BE2C (cell line): ENCODE measurements at places on chromosomes 11 and 22.

DNA sequence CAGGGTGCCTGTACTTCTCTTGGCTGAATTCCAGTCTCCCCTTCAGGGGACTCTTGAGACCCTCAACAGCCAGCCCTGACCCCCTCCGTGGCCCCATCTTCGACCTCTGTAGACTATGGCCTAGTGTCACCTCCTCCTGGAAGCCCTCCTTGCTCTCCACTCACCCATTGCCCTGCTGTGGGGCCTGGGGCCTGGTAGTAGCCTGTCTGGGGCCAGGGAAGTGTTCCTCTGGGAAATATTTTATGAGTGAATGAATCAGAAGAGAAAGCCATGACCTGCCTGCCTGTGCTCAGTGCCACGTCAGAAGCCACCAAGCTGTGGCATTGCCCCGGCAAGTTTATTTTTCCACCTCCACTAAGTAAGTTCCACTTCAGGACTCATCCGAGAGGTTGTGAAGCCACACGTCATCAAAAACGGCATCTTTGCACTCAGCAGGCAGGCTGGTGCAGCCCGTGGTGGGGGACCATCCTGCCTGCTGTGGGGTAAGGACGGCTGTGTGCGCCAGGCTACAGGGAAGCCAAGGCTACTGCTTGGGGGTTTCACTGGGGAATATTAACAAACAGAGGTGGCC is 59.6 kb upstream of the PPARA start:
- DNase-seq, result peak; percentile 12

- DNase-seq, result no peak
These were observed 69.1 kb downstream of the FCHSD2 start for GRCh38 chr11:73072935-73073481.

DNA sequence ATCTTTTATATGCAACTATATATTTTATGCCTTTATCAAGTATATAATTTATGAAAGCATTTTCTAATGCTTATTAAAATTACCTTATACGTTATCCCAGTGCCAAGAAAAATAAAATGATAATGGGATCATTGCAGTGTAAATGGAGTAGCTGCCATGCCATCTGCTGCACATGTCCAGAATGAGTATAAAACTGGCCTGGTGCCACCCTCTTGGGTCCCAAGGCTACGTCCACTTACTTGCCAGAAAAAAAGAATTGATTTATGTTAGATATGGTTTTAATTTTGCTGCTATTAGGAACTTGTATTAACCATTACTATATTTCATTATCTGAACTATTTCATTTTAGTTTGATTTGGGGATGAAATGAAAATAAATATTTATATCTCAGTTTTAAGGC is 1127.1 kb upstream of the CNTN5 start:
- peak; percentile 88 for DNase-seq

DNA sequence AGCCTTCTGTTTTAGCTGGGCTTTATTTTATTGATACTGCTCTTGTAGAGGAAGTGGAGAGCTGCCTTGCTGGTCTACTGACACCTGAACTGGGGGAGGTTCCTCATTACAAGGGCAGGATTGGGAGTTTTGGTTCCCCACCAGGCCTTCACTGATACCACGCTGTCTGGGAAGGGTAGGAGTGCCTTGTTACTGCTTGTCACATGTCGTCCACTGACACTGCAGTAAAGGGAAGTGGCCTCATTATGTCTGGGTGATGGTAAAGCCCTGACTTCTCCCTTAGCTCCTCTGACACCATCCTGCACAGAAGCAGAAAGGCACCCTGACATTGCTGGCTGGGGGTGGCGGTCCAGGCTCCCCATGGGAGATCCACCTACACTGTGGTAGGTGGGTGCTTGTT is 38.7 kb upstream of the ELF5 start:
- DNase-seq, result no peak

DNA sequence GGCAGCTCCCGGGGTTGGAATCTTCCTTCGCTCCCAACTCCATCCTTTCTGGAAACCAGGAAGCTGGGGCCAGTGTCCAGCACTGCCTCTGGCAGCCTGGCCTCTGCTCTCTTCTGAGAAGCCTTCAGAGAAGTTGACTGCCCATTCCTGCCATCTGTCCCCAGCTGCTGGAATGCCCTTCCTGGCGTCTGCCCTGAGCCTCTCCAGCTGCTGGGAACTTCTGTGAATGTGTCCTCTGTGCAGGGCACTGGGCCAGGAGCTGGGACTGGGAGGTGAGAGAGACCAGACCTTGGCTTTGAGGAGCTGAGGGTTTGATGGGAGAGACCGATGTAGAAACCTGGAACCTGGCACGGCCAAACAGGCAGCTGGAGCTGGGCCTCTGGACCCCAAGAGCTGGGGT is 5.9 kb upstream of the SOX10 start:
- no peak for DNase-seq

GRCh38 chr11:2573240-2574042 is 126.4 kb downstream of the KCNQ1OT1 start:
- DNase-seq, result peak; percentile 1

GRCh38 chr11:76623171-76623883 is 47.2 kb downstream of the LRRC32 start:
- no peak for DNase-seq

DNA sequence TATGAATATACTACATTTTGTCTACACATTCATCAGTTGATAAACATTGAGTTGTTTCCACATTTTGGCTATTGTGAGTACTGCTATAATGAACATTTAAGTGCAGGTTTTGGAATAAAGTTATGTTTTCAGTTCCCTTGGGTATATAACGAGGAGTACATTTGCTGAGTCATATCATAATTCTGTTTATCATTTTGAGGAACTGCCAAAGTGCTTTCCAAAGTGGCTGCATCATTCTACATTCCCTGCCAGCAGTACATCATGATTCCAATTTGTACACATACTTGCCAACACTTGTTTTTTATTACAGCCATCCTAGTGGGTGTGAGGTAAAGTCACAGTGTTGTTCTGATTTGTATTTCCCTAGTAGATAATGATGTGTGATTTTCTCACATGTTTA is 1458.6 kb upstream of the TENM4 start:
- DNase-seq, result no peak

DNA sequence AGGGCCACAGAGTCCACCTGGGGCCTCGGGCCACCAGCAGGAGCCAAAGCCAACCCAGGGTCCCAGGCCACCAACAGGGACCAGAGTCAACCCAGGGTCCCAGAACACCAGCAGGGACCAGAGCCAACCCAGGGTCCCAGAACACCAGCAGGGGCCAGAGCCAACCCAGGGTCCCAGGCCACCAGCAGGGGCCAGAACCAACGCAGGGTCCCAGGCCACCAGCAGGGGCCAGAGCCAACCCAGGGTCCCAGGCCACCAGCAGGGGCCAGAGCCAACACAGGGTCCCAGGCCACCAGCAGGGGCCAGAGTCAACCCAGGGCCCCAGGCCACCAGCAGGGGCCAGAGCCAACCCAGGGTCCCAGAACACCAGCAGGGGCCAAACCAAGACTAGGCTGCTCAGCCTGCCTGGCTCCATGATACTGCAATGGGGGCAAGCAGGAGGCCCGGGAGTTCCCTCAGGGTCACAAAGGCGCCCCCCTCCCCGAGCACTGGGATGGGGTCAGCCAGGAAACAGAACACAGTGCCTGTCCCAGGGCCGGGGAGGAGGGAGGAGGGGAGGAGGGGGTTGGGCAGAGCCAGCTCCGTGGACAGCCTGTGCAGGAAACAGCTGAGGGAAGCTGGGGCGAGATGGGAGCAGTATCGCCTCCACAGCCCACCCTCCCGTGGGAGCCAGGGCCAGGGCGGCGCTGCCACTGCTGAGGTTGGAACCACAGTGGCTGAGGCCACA is 62.0 kb upstream of the PRR5 start:
- no peak for DNase-seq

GRCh38 chr11:30990625-30991296 is 378.8 kb downstream of the DCDC1 start:
- no peak for DNase-seq

DNA sequence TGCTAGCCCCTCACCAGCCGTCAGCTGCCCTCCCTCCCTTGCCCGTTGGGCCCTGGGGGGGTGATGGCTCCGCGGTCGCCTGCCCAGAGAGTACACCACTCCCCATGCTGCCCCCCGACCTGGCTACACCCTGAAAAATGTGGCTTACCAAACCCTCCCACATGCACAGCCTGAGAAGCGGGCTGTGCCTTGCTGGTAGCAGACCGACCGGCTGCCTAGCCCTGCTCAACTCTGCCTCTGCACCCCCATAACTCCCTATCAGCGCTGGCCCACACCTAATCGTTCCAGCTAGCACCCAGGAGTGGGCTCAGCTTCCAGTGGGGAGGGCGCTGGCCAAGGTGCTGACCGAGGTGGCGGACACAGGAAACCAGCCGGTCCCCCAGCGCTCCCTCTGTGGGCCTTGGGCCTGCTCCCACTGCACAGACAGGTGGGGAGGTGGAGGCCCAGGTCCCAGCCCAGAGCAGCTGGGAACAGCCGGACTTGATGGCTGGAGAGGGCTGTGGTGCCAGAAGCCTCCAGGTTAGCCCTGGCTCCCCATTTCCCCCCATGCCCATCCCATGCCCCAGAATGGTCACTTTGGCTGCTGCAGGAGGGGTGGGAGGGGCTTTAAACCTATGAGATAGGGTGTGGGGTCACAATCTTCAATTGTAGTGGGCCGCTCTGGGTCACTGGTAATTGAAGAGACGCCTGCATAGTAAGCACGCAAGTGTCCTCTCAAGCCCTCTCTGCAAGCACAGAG is 32.1 kb upstream of the PRODH start:
- no peak for DNase-seq

GRCh38 chr22:38959590-38959989 is 2.2 kb downstream of the APOBEC3A start:
- no peak for DNase-seq

DNA sequence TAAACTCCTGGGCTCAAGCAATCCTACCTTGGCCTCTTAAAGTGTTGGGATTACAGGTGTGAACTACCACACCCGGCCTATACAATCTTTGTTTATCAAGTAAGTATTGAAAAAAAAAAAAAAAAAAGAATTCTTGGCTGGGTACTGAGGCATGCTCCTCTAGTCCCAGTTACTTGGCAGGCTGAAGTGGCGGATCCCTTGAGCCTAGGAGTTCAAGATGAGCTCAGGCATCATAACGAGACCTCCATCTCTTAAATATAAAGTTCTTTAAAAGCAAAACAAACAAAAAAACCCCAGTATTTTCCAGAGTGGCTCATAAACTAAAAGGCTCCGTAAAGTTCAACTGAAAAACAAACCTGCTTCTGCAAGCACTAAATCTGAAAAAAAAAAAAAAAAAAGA is 50.3 kb upstream of the GAB2 start:
- no peak for DNase-seq

DNA sequence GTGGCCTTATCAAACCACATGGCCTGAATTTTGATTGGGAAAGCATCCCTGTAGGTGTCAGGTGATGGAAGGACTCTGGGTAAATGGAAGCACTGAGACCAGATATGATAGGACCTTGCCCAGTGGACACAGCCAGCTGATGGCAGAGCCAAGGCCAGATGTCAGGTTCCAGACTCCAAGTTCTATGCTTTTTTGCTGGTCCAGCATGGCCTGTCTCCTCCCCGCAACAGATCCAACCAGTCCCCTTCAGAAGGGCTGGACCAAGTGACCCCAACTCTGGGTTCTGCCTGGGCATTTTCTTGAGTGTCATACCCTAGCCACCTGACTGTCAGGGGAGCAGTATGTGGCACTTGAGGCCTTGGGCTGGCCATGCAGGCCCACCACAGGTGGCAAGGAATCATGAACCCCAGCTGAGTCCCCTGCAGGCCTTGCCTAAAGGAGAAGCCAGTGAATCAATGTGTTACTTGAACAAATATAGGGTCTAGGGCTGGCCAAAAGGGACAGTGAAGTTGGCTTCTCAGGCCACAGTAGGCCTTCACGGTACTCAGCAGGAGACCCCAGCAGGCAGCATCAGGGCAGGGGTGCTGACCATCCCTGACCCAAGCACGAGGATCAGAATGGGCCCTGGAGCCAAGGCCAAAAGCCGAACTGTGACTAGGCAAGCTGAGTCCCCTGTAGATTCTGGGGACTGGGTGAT is 27.1 kb downstream of the KCNQ1OT1 start:
- no peak for DNase-seq

GRCh38 chr11:1994121-1994520 is 3.5 kb downstream of the H19 start:
- DNase-seq, result no peak

DNA sequence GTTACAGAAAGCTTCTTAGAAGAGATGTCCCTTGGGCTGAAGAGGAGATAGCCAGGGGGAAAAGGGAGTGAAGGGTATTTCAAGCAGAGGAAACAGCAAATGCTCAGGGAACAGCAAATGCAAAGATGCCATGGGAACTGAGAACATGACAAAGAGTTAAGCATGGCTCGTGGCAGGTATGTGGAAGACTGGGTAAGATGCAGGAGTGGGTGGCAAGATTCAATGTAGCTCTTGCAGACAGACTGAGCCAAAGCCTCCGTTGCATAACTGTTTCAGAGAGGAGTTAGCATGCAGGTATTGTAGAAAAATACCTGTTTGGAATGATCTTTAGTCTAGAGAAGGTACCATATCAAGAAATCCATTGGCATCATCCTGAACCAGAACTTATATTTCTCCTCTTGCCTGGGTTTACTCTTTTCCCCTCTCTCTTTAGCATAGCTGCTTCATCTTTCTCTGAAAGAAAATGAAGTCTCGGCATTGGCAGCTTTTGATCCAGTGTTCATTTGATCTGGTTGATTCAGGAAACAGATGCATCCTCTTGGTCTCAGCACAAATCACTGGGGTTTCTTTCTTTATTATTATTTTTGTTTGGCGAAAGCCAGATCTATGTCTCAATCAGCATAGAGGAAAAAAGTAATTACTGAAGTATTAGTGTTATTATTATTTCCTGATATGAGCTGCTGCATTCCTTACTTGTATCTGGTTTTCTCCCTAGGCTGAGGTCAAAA is 41.7 kb upstream of the NUP160 start:
- no peak for DNase-seq

GRCh38 chr22:16970446-16970845 is 37.6 kb downstream of the GAB4 start:
- no peak for DNase-seq

DNA sequence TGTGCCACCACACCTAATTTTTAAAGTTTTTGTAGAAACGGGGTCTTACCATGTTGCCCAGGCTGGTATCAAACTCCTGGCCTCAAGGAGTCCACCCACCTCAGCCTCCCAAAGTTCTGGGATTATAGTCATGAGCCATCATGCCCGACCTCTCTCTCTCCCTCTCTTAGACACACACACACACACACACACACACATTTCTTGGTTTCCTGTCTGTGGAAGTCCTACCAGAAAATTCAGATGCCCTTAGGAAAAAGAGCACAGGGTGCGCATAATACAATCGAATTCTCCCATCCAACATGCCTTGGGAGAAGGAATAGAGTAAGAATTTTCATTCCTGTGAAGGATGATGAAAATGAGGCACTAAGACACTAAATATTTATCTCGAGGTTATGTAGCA is 10.4 kb downstream of the MICAL3 start:
- DNase-seq, result no peak

DNA sequence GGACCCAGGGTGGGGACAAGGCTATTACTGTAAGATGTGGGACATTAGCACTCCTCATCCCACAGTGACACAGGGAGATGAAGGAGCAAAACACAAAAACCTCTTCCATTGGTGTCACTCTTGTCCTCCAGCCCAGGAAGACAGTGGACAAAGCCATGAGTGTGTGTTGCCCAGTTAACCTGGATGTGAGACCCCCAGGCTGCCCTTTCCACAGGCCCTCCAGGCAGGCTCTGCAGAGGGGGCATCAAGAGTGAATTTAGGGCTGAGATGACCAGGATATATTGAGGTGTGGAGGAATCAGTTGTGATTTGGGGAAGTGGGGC is 111.3 kb downstream of the GGTLC2 start:
- DNase-seq, result no peak
